ENCODE measurements at places on chromosomes 6 and 20.

GRCh38 chr6:106764353-106764980 is 135.1 kb downstream of the QRSL1 start:
- no peak for DNase-seq

DNA sequence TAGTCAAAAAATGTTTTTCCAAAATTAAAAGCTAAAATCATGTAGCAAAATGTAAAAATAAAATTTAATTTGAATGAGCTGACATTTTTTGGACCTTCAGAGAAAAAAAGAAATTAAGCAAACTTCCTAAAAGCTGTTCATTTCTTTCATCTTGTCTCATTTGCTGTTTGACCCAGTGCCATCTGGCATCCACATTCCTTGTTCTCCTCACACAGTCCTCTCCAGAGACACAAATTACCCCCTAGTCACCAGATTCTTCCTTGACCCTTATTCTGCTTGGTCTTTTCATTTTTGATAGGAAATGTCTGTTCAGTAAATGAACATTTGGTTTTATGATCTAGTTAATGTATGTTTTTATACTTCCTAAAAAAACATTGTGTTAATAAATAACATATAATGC is 55.2 kb downstream of the HDDC2 start:
- no peak for DNase-seq

DNA sequence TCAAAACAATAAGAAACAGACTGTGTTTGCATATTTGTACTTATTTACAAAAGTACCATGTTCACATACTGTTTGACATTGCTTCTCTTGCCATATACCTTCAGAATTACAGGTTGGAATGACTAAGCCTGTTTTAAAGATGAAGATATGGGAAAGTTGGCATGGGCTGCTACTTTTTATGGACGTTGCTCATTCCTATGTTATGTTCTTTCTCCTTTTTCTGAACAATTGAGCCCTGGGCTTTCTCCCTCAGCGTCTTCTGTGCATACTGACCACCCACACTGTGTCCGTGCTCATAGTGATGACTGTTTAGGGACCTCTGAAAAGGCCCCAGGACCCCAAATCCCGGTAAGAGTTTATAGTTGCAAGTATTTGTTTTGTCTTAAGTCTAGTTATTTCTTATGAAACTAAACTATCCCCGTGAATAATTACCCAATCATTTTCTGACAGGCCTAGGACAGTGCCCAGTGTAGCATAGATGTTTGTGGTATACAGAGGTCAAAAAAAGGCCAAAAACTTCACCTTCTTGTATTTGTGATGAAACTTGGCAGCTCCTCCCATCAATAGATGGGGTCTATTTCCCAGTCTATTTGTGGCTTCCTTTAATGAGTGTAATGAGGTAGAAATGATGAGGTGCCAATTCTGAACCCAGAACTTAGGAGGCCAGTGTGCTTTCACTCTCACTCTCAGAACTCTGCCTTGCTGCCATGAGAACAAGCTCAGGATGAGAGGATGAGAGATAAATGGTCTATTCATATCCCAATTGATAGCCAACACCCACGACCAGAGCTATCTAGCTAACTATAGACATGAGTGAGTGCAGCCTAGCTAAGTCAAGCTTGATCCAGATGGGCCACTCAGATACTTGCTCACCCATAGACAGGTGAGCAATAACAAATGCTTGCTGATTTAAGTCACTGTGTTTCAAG is 40.9 kb downstream of the GSTA4 start:
- no peak for DNase-seq

- DNase-seq: no peak
These were observed 117.8 kb downstream of the FOXA2 start for GRCh38 chr20:22466447-22467171.

DNA sequence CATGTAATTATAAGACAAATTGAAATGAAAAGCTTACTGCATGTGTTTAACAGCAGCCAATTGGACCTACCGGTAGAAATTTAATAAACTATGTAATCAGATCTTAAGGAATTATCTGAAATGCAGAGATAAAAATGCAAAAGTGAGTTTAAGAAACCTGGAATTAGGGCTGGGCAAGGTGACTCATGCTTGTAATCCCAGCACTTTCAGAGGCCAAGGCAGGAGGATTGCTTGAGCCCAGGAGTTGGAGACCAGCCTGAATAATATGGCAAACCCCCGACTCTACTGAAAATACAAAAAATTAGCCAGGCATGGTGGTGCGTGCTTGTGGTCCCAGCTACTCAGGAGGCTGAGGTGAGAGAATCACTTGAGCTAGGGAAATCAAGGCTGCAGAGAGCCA is 74.1 kb downstream of the HFE start:
- no peak for DNase-seq

DNA sequence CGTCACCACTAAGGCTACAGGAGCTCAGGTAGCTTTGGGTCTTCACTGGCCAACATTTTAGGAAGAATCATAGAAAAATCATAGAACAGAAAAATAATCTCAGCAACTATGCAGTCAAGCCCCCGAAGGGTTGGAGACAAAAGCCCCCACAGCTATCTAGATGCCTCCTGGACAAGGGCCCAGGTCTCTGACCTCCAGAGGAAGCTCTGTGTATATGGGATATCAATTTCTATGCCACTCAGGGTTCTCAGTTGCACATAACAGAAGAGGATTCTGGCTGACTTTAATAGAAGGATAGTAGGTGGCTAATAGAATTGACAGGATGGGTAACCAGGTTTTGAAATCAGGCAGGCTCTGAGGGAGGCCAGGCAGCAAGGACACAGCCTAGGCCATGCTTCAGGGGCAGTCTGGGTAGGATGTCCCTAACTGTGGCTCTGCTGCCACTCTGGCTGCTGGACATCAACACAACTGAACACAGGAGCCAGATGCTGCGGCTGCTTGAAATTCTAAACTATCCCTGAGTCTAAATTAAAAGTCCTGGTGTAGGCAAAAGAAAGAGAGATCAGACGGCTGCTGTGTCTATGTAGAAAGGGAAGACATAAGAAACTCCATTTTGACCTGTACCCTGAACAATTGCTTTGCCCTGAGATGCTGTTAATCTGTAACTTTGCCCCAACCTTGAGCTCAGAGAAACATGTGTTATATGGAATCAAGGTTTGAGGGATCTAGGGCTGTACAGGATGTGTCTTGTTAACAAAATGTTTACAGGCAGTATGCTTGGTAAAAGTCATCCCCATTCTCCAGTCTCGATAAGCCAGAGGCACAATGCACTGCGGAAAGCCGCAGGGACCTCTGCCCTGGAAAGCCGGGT is 65.6 kb downstream of the TRMT6 start:
- no peak for DNase-seq

- no peak for DNase-seq
These were observed 98.4 kb downstream of the SYCP2 start for GRCh38 chr20:59835057-59835447.

DNA sequence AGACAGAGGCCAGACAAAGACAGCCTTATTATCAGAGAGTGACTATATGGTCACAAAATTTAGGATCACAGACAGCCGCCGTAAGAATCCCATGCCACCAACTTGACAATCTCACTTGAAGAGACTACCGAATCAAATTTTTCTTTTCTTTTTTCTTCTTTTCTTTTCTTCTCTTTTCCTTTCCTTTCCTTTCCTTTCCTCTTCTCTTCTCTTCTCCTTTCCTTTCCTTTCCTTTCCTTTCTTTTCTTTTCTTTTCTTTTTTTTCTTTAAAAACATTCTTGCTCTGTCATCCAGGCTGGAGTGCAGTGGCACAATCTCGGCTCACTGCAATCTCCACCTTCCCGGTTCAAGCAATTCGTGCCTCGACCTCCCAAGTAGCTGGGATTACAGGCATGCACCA is 1.2 kb upstream of the EPPIN start:
- no peak for DNase-seq

DNA sequence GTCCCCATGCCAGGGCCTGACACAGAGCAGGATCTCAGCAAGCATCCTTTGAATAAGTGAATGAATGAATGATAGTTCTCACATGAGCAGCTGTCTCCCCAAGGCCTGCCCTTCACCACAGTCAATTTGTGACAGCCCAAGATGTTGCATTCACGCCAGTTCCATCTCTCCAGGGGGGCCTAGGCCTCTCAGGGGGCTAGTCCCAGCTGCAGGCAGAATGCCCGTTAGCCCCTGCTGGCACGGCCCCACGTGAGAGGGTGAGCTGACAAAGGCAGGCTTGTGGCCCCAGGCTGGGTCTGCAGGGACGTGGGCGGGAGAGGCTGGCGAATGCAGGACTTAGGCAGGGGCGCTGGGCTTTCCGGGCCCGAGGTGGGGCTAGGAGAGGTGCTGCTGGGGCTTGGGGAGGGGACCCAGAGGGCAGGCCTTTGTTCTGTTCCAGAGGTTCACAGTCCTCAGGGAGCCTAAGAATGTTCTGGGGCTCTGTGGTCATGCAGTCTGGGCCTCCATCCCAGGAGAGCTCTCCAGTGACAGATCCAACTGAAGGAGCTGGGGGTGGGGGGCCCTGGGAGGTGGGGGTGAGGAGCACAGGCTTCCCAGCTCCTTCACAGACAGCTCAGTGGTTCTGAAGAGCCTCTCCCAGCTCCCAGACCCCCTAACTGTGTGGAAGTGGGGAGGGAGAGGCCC is 30.5 kb upstream of the TLDC2 start:
- no peak for DNase-seq

DNA sequence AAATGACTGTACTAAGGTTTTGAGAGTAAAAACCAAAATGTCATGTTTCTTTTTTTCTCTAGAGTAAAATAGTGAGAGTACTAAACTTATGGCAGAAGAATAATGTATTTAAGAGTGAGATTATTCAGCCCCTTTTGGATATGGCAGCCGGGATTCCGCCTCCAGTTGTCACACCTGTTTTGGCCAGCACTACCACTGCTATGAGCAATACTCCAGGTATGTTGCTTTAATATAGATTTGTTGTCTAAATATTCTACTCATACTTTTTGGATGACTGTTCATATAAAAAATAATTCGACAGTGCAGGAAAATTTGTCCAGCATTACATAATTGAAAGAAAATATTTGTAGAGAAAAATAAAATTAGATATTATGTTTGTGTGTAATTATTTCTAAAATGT is 59.5 kb downstream of the SCAF8 start:
- no peak for DNase-seq

GRCh38 chr6:29531668-29532067 is 27.9 kb downstream of the UBD start:
- no peak for DNase-seq

GRCh38 chr6:31558631-31559500 is 11.5 kb downstream of the NFKBIL1 start:
- DNase-seq: no peak

DNA sequence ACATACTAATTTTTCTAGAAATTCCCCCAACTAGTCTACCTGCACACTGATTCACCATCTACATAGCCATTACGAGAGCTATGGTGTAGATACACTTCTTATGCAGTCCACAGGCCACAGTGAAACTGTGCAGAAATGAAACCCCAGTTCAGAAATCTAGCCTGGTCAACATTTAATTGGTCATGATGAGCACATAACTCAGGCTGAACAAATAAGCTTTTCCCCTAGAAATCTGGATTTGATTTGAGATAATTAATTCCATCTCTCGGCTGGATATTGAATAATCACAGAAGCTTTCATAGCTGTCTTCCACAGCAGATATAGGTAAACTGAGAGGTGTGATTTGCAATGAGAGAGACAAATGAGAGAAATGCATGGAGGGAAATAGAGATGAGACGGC is 22.6 kb upstream of the TINAG start:
- no peak for DNase-seq

- no peak for DNase-seq
These were observed 22.1 kb downstream of the SLC35A1 start for GRCh38 chr6:87494761-87495422.

DNA sequence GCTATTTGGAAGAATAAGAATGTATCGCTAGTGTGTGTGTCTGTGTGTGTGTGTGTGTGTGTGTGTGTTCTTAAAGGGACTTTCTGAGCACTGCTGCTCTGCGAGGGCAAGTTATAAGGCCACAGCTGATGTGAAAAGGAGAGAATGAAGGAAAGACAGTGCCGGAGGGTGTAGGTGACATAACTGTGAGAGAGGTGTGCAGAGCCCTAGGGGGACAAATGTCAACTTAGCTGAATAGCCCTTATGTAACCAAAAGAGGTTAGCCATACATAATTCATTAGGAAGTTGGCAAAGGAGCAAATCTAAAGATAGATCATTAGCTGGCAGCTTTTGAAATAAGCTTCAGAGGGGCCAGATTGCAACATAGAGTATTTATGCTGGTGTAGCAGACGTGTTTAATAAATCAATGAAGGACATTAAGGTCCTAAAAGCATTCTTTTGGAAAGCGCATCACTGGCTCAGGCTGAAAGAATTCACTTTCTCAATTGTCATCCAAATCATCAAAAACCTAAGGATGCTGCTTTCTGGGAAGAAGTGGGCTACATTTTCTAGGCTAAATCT is 81.0 kb downstream of the NDUFAF5 start:
- DNase-seq: no peak

DNA sequence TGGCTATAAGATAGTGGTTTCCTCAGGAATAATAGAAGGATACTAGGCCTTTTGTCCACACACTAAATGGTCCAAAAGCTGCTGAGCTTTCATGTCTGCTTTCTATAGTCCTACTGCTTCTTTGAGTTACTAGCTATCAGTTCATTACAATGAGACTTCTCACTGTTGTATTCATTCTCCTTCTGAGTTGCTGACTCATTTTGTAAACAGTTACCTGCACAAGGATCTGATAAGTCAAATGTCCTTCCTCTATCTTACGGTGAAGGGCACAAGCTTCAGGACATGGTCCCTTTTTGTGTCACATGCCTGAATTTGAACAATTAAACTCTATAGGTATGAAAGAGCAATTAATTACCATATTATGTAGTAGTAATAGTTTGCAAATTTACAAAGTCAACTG is 90.5 kb downstream of the MAN1A1 start:
- no peak for DNase-seq

DNA sequence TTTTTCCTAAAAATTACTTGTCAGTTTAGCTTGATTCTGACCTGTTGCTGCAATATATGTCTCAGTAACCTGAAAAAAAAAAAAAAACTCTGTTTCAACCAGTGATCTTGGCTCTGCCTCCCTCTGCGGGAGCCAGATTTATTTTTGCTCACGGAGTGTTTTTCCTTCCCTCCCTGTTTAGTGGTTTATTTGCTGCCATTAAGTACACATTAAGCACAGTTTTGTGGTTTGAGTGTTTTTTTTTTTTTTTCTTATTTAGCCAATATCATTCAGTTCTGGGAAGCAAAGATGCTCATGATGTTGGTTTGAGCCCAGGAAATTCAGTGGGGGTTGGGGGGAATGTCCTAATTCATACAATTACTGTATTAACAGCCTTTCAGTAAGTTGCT is 110.1 kb upstream of the GPR6 start:
- DNase-seq: no peak

DNA sequence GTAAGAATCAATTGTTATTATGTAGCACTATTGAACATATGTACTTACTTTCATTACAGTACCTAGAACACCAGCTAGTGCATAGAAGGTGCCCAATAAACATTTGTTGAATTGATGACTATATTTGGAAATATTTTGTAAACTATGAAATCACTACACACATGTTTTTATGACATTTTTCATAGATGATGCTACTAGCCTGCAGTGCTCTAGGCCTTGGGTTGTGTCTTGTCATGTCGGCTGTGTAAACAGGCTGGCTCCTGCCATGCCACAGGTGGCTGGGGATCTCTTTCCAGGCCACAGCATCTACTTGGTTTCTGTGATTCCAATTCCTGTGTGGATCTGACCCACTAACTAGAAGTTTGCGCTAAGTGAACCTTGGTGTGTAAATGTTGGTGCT is 43.3 kb upstream of the EDN1 start:
- DNase-seq: no peak

- no peak for DNase-seq
These were observed 2.4 kb downstream of the F13A1 start for GRCh38 chr6:6317825-6318733.

GRCh38 chr6:150458579-150458978 is 89.8 kb downstream of the IYD start:
- no peak for DNase-seq

GRCh38 chr20:36792422-36792821 is 18.9 kb upstream of the DSN1 start:
- no peak for DNase-seq

Data from NCI-H187 treated with DMSO at 0.1 percent for 48 hours (cell line).